ENCODE measurements at places on chromosomes 3 and 15.

DNA sequence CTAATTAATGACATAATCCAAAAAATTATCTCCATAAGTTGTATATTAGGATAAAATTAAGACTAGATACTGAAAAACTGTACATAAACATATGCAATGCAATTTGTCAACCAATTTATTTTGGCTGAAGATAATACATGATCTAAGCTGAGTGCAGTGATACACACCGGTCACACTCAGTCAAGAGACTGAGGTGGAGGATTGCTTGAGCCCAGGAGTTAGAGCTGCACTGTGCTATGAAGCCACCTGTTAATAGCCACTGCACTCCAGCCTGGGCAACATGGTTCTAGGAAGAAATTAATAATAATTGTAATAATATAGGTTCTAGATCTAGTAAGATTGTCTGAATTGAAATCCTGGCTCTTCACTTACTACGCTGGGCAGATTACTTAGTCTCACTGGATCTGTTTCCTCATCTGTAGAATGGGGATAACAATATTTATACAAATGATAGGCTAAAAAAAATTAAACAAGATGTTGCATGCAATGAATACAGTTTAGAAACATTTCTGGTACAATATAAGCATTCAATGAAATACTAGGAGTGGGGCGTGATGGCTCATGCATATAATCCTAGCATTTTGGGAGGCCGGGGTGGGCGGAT lies 15.8 kb downstream of the SLC4A7 start:
- no peak for DNase-seq

- DNase-seq, result peak; percentile 62
Observed at GRCh38 chr3:151307583-151308488, 8.8 kb downstream of the GPR87 start.

DNA sequence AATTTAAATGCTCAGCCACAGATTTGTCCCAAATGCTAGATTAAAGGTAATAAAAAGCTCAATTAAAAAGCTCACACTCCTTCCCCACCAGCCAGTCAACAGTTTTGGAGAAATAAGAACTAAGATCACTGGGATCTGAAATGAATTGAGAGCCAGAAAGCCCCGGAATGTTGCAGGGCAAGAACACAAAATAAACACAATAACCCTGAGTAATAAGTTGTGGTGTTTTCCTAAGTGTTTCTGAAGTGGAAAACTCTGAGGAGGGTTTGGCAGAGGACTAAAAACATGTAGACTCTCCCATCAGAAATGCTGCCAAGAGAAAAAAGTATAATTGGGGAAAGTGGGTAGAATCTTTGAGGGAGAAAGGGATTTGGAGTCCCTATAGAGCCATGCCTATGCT lies 127.8 kb downstream of the ABI3BP start:
- peak; percentile 39 for DNase-seq

- DNase-seq, result peak; percentile 48
Observed at GRCh38 chr3:153087595-153088566, 74.1 kb upstream of the RAP2B start.

DNA sequence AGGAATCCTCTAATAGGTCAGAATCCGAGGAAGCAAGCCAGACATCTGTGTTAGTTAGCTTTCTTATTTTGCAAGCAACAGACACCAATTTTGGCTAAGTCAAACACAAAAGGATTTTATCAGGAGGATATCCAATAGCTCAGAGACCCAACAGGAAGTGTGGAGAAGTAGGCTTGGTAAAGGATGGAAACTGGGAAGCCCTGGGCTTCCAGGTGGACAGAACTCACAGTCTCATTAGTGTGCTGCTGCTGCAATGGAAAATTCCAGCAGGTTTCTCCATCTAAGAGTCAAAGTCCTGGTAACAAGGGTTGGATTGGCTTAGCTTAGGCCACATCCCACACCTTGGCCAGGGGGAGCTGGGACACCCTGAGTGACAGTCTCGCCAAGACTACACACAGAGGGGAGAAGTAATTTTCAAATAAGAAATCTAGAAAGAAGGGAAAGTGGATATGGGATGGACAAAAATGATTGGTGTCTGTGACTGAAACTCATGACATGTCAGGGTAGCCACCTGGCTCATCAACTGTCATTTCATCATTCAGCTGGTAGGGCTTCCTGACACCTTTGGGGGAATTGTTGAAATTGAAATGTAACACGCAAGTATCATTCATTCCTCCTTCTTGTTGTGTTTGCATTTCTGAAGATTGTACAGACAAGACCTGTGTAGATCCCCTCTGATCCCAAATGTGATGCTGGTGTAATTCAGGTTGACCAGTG lies 158.6 kb downstream of the THSD4 start:
- no peak for DNase-seq

DNA sequence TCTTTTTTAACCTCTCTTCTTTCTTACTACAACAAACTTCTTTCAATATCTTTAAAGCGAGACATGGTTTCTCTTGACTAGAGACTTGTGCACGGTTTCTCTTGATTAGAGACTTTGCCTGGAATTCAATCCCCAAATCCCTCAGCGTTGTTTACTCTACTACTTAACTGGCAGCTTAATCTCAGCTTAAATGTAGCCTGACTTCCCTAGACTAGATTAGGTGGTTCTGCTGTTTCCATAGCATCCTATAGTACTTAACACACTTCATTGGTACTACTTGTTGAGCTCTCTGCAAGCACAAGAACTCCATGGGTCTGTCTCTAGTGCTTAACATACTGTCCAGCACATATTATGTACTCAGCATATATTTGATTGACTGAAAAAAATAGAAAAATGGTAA lies 168.2 kb upstream of the GPR149 start:
- no peak for DNase-seq

DNA sequence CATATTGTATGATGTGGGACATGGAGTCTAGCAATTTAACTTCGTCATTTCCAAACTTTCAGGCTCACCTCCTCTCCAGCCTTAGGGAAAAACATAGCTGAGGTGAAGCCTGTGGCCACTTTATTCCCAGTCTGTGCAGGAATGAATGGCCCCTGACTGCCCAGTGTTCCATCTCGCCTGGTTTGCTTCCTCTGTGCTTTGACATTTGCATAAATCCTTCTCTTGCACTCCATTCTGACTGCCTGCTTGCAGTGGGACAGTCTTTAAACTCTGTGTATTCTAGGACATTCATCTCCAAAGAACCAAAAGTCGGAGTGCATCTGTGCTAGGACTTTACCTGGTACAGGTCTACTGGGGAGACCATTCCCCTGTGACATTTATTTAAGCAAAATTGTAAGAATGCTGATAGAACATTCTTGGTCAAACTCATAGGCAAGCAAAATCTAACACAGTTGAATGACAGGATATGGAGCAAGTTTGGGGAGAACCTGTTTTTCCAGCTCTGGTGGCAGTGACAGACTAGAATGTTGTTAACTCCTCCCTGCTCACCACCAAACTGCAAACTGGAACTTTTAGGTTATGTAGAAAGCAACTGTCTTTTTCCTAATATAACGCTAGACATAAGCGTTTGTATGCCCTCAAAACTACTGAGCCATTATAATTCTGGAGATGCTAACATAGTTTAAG lies 22.1 kb downstream of the TMED3 start:
- DNase-seq, result no peak

DNA sequence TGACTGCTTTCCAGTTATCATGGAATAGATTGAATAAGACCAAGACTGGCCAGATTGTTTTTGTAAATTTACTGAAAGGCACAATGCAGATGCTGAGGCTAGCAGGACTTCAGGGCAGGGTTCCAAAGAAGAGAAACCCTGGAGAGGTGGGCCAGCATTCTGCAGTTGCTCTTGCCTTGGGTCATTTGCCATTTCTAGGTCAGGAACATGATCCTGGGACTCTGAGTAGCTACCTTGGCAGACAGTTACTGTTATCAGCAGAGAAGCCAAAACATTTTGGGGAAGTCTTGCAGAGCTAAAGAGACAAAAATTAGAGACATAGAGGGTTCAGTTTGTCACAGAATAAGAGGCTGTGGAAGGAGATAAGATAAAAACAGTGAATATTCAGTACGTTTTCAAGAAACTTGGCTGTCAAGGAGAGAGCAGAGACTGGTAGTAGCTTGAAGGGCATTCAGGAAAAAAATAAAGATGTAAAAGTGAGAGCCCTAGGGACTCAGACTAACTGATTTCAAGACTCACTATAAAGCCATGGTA lies 46.8 kb upstream of the MYRIP start:
- no peak for DNase-seq
